ENCODE measurements at places on chromosomes 1 and 21.
A peak's percentile ranks its signal among the peaks of the same experiment; 100 is the strongest.

DNA sequence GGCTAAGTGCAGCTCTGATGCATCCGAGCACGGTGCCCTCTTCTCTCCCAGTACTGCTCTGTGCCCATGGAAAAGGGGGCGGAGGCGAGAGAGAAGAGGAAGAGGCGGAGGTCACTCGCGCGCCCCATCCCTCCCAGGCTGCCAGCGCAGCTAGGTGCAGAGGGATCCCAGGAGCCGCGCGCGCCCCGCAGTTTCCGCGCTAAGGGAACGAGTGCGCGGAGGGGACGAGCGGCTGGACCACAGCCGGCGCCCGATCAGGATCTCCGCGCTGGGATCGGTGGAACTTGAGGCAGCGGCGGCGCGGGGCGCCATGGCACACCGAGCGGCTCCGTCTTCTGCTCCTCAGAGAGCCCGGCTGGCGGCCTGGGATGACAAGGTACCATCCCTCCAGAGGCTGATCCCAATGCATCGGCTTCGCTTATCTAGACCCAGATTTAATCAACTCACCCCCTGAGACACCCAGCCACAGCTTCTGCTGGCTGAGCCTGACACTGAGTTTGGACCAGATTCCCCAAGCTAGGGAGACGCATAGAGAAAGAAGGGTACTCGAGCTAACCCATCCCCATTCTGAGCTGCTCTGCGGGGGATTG is at the start of gene PTGFR:
PTGFR (plus strand) TSS at position 114 of the 590 bp plus-strand sequence. CDS start 1,770 bp downstream, outside the sequence.
- DNase-seq, result peak; percentile 51

DNA sequence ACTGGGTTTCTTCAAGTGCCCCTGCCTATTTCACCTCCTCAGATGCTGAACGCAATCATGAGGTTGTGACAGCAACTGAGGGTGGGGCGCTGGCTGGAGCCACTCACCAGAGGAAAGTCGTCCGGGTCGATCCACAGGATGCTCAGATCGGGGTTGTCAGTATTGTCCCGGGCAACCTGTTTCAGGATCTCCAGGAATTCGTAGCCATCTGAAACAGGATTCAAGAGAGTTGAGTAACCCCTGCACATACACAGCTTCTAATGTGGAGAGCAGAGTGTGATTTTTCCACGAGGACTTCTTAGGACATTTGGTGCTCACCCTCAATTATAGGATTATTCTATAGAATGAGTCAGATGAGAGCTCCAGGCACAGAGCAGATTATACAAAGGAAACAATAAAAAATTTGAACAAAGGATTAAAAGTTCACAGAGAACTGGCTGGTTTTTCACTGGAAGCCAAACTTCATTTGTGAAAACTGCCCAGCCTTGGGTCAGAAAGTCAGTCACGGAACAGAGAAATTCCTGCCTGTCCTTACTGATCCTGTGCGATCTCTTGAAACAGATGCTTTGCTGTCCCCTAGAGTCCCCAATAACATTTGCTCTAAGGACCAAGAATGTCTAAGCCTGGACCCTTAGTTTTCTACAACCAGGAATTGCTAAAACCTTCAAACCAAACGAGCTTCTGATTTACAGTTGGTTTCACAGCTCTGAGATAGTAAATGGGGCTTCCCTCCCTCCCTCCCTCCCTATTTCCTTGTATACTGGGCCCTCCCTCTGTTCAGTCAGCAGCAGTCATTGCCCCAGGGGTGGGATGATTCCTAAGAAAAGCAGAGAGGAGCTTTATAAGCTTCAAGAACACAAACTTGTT is 63.2 kb downstream of the CASQ2 start:
- no peak for DNase-seq

DNA sequence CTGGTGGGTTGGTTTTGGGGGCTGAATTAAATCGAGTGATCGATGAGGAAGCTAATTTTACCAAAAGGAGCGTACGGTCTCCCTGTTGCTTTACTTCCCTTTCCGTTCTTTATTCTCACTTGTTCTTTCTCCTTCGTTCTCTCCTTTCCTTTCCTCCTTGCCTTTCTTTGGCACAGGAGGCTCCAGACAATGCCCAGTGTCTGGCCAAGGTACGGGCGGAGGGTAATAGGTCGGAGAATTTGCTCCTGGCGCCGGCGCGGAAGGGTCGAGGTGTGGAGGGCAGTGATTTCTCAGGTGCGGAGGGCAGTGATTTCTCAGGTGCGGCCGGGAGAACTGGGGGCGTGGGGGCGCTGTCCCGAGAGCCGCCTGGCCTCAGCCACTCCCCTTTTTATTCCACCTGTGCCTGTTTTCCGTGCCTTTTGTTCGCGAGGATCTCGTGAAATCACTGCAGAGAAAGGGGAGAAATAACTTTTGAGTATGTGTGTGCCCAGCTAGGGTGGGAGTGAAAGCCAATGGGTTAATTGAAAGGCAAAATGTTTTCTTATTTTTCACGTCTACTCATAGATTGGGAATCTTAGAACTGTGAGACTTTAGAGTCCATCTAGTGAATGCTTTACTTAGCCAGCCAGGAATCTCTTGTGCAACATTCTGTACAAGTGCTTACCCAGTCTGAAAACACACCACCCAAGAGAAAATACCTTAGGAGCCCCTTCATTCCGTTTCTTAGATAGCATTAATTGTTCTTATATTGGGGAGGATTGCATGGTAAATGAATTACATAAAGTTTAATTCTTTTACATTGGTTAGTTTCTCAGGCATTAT is 1.3 kb downstream of the FNBP1L start:
- no peak for DNase-seq

DNA sequence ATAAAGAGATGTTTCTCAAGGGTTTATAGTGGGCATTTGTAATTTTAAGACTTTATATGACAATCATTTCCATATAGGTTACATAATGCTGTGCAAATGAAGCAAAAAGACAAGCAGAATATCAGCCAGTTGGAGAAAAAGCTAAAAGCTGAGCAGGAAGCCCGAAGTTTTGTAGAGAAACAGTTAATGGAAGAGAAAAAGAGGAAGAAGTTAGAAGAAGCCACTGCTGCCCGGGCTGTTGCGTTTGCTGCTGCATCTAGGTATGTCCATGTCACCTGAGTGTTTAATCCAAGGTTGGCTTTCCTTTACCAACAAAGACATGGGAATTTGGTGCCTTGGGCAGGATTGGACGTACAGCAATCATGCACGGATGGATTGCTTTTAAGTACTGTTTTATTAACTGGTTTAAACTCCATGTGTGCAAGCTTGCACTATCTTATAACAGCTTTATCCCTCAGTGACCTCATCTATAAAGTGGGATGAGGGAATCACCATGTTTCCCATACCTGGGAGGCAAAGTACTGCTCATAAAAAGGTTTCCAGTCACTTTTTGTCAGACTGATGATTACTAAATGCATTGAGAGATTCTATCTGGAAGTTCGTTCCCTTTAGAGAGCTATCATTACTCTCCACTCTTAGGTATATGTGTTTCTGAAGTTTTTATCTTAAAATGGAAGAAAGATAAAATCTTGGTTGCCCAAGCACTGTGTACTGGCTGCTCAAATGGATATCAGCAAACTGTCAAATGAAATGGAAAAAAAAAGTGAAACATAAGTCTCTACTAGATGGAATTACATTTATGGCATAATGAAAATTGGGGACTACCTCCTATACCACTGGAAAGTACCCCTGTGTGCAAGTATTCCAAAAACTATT is 55.1 kb downstream of the MACO1 start:
- no peak for DNase-seq

Data from uterus (tissue), 4 donors.